ENCODE measurements at places on chromosomes 4 and X.

DNA sequence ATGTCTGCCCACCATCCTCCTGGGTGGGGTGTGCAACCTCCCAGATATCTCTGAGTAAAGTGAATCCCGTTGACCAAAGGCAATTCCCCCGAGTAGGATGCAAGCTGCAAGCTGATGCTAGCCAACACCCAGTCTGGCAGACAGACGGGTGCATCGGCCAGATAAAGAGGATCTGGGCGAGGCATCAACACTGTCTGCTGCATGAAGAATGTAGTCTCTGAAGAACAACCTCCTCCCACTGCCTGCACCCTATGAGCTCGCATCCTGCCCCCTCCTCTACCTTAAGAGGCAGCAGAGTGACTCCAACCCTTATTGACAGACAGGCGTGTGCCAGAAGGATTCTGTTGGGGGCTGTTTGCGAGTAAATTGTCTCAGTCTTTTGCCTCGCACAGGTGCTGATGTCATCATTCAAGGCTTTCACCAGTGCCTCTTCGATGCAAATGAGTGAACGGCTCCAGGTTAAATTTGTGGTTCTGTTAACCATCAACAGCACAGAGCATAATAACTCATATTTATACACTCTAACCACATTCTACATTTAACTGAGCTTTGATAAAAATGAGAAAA is 546.9 kb downstream of the BCOR start:
- DNase-seq = no peak

DNA sequence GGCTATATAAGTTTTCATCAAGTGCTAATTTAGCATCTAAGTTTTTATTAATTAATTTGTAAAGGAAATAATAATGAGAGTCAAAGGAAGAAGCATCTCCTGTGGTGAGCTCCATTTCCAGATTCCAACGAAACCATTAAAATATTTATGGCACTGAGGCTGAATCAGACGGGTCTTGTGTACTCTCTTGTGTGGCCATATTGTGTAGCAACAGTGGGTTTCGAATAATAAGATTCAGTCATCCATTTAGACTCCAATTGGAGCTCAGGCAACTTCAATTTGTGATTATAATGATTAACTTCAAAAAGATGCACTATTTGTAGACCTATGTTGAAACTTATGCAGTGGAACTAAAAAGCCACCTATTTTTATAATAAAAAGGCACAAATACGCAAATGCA is 82.4 kb downstream of the SNCA start:
- no peak for DNase-seq

GRCh38 chrX:40663078-40663740 is 15.8 kb upstream of the CXorf38 start:
- no peak for DNase-seq

GRCh38 chr4:107808572-107808971 is 16.2 kb upstream of the SGMS2 start:
- no peak for DNase-seq

GRCh38 chr4:158397781-158398180 is 123.9 kb upstream of the RXFP1 start:
- no peak for DNase-seq

GRCh38 chr4:54074381-54074780 is 10.0 kb upstream of the CHIC2 start:
- DNase-seq = no peak

- DNase-seq = no peak
These were observed 40.8 kb downstream of the JADE1 start for GRCh38 chr4:128850252-128850651.

DNA sequence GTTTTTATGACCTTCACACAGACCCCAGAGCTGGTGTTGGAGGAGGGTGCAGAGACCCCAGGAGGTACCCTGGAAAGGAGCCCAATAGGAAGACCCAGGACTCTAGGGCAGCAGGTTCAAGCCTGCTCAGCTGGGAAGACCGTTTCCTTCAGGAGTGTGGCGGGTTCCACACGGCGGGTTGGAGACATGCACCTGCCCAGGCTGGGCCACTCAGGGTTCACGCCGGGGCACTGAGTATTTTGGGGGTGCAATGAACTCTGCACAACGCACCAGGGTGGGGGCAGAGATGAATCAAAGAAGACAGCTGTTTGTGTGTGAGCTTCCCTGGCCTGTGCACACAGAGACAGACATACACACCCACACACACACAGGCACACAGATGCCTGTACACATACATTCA is 52.5 kb upstream of the PPP2R3B start:
- no peak for DNase-seq

- DNase-seq = peak; percentile 50
These were observed 17.2 kb downstream of the ANXA3 start for GRCh38 chr4:78568640-78569305.

DNA sequence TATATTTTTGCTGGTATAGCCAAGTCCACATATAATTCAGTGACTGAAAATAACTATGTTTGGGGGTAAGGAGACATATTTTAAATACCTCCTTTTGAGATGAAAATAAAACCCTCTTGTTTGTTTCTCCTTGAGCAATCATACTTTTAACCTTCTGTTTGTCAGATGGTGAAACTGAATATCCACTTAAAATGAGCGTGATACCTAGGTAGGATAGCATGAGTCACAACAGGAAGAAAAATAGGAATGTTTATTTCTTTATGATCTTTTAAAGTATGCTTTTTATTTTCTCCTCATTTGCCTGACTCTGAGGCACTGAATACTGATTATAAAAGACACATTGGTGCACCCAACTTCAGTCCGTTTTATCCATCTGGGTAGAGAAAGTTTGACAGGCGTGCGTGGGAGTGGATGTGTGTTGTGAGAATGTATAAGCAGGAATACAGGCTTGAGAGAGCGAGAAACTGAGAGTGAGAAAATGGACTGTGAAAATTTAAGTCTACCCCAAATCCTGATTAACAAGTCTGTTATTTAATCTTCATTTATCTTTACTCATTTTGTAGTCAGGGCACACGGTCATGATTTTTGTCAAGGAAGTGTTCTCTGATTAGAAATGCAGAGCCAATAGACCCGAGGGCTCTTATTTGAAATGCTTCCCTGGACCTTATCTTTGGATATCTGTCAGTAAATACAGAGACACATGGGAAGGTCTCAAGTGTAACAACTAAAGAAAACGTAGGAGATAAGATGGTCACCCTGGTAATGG is 62.1 kb upstream of the ANTXR2 start:
- DNase-seq = peak; percentile 34

GRCh38 chr4:70874268-70875156 is 27.7 kb upstream of the MOB1B start:
- DNase-seq = no peak

- peak; percentile 51 for DNase-seq
These were observed 51.4 kb upstream of the GABRA2 start for GRCh38 chr4:46441136-46441859.

GRCh38 chrX:99394456-99394855 is 1015.6 kb downstream of the PCDH19 start:
- DNase-seq = no peak

DNA sequence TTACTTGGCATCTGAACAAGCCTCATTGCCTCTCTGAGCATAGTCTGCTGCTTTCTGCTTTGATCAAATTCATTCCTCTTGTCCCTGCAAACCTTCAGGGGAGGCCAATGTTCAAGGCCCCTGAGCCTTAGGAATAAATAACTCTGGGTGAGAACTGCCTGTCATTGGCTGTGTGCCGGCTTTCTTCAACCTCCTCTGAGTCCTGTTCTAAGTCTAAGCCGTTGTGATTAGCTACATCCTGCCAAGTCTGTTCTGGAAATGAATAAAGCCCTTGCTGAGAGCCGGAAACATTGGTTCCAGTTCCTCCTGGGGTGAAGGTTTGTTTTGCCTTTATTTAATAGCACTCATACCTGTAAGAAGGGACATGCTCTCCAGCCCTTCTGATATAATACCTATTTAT is 13.8 kb downstream of the RNF4 start:
- peak; percentile 83 for DNase-seq
